ENCODE measurements at places on chromosomes 7 and 10.

- DNase-seq = no peak
These were observed 854.1 kb downstream of the LRMDA start for GRCh38 chr10:76285515-76285914.

DNA sequence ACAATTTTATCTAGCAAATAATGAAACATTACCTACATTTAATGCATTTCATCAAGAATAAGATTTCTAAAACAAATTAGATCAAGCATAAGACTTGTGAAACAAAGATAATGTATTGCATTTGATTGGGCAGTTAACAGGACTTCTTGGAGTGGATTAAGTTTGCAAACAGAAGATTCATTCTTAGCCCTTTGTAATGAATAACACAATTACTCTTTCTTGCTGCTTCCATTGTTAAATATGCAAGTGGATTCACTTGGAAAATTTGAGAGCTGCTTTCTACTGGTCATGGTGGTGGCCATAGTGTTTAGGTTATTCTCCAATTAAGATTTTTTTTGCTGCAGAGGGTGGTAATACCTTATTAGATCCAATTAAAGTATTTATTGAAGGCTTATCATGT lies 6.0 kb downstream of the PPP1R9A start:
- DNase-seq = no peak

DNA sequence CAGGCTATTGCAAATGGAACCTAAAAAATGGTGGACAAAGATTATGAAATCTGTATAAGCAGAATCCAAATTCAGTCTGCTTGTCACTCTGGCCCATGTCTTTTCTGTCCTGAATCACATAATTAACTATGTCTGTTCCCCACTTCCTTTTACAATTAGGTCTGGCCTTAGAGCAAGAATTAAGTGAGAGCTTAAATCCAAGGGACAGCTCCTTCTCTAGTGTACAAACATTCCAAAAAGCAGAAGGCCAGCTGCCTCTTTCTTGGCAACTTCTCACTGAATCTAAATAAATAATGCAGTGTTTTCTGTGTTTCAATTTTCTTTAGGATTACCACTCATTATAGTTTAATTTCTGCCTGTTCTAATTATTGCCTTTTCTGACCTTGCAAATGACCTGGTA lies 39.3 kb upstream of the NEBL start:
- DNase-seq = no peak

DNA sequence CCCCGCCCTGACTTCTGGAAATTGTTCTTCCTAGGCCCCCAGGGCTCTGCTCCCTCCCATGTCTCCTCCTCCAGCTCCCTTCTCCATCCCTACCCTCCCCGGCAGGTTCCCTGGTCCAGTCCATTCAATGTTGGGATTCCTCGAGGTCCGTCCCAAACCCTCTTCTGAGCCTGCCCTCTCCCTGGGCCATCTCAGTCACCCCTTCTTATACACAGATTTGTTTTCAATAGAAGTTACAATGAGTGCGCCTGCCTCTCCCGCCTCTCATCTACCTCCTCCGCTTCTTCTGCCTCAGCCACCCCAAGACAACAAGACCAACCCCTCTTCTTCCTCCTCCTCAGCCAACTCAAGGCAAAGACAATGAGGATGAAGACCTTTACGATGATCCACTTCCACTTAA lies 67.9 kb downstream of the OAT start:
- no peak for DNase-seq

- DNase-seq = no peak
These were observed 186.7 kb downstream of the CXCL12 start for GRCh38 chr10:44198096-44198779.

DNA sequence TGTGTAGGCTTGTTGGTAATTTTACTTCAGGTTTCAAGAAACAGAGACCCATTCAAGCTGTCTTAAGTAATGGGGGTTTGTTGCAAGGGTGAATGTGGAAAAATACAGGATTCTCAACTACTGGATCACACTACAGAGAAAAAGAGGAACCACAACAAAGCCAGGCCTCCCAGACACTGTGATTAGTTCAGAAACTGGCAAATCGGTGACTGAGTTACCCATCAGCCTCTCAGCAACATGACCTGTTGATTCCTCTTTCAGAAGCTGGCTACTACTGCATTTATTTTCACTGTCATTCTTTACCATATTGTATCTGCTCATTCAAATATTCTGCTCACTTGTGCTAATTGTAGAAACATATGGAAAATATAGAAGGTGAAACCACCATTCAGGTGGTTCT lies 16.0 kb downstream of the CCDC71L start:
- no peak for DNase-seq

- peak; percentile 76 for DNase-seq
These were observed 28.2 kb downstream of the SKIDA1 start for GRCh38 chr10:21497177-21497807.

DNA sequence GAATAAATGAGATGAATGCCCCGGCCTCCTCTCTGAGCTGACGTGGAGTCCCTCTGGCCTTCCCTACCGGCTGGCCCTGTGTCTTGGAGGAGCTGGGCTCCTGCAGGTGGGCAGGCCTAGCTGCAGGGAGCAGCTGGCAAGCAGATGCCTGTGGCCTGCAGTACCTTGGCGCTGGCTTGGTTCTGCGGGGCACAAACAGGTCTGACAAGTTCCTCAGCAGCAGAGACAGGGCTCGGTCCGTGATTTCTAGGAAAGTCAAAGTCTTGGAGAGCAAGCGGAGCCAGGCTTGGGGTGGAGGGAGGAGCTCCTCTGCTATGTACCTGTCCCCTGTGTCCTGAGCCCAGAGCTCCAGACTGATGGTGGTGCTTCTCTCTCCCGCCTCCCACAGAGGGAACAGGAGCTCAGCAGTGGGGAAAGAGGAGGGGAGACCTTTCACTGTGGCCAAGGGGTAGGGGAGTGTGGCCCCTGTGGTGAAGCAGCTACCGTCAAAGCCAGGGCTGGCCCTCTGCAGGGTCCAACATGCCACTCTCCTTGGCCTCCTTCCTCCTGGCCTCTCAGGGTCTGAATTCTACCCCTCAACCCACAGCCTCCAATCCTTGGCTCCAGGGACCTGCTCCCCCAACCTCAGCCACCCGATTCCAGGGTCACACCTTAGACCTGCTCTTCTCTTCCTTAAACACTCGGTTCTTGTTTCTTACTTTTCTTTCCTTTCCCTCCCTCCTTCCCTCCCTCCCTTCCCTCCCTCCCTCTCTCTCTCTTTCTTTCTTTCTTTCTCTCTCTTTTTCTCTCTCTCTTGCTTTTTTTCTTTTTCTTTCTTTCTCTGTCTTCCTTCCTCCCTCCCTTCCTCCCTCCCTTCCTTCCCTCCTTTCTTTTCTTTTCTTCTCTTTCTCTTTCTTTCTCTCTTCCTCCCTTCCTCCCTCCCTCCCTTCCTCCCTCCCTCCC lies 20.1 kb downstream of the MYL10 start:
- no peak for DNase-seq

DNA sequence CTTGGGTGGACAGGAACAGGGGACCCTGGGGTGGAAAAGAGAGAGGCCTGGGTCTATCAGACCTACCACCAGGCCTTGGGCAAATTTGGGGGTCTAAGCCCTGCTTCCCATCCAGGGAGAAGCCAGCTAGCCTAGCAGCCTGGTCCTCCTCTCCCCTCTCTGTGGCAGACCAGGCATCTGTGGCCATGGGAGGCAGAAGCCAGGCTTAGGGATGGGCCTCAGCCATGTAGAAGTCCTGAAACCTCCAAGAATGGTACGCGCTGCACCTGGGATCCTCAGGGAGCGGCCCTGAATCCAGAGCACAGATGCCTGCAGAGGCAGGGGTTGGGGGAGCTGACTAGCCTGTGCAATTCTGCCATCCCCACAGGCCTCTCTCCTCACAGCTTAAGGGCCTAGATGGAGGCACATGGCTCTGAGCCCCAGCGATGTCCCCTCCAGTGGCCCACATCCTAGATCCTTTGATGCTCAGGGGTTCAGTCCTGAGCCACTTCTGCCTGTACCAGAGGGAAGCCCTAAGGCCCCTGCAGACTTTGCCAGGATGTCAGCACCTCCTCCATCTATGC lies 21.2 kb downstream of the GRID1 start:
- DNase-seq = no peak

- DNase-seq = no peak
These were observed 643.6 kb downstream of the IPMK start for GRCh38 chr10:57624066-57624465.

DNA sequence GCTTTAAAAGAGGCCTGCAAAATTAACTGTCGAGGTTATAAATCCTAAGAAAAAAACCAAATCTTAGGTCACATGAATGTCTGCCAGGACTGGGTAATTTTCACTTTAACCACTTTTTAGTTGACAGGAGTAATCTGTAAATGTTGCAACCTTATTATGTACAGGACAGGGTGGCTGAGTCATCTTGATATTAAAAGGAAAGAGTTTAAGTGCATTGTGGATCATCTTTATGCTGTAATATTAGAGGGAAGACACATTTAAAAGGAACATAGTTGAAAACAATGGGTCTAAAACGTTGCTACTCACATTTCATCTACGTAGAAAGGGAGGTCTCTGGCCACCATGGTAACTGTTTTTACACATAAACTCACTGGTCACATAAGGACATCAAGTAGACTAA lies 115.5 kb downstream of the LSMEM1 start:
- no peak for DNase-seq

DNA sequence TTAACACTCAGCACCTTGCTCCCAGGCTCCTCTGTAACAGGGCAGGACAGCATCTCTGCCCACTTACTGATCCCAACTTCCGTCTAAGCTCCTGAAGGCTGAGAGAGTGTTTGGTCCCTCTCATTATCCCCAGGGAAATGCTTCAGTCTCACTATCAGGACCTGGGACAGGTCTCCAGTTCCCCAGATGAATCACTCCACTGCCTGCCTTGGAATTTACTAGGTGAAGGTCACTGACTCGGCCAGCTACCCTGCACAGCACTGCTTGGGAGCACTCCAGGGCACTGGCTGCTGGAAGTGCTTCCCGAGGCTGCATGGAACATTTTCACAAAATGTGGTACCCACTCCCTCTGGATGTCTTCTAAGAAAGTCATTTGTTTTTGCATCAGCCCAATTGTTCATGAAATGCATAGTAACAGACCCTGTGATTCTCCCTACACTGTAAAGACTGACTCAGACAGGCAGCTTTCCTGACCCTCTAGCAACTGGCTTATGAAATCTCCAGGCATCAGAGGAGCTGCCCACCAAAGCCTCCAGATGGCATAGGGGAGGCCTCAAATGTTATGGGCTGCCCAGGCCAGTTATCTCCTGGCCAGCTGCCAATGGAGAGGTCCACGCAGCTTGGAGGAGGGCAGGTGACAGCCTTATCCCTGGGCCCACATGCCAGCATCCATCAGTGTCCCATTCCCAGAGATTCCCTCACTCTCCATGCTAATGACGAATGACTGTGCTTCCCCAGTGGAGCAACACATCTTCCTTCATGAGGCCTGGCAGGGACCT lies 89.1 kb downstream of the GFRA1 start:
- no peak for DNase-seq

DNA sequence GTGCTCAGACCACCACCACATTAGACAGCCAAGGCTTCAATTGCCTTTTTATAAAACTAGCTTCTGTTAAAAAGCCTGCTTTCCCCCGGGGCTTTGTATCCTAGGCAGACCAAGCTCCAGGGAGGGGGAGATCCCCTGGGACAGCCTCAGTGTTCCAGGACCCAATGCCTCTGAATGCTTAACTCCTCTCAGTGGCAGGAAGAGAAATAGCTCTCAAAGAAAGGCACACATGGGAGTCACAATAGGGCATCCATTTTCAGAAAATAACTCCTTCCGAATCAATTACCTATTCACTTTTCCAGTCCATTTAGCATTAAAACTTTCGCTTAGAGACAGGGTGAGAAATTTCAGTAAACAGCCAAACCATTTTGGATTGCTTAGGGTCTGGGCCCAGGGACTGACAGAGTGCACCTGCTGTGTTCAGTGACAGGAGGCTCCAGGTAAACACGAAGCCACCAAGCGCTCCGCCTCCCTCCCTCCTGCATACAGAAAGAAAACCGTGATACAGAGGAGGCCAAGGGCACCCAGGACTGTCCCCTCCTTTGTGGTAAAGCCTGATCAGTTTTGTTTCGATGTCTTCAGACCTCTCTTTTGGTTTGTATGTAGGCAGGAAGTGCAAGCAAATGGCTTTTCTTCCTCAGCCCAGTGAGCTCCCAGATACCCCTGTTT lies 599.7 kb downstream of the KCNMA1 start:
- peak; percentile 42 for DNase-seq

DNA sequence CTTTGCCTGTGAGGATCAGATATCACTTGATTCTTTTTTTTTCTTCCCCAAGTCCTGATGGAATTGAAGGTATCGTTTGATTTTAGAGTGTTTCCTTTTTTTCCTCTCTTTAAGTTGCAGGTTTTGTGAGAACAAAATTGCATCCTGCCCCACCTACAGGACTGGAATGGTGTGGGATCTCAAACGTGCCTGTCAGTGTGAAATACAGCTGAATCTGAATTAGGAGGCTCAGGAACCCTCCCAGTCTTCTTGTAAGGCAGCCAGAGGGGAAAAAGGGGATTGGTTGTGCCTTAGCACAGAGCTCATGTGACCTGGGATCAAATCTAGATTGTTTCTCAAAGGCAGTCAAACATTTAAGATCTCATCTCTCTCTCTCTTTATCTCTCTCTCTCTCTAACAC lies 32.7 kb upstream of the KLHL7 start:
- no peak for DNase-seq

- DNase-seq = no peak
These were observed 531.3 kb downstream of the ATRNL1 start for GRCh38 chr10:115624448-115624847.

GRCh38 chr7:76139670-76140069 lies 62.0 kb upstream of the SRRM3 start:
- no peak for DNase-seq

- no peak for DNase-seq
These were observed 108.7 kb downstream of the NRBF2 start for GRCh38 chr10:63241841-63242281.

- no peak for DNase-seq
These were observed 281.1 kb downstream of the CCDC3 start for GRCh38 chr10:12720217-12720981.

Measured in NCI-H1092 treated with DMSO at 0.1 percent for 48 hours (cell line).